Stimulated activated CD4-positive, alpha-beta T cell treated with anti-CD3 and anti-CD28 coated beads, Interleukin-1b, Interleukin-23, amount 100 ng/mL, for 1 hour (primary cell): ENCODE measurements at places on chromosomes 7 and 10.

GRCh38 chr7:33517191-33517590, 387.8 kb downstream of the BBS9 start:
- DNase-seq = no peak

DNA sequence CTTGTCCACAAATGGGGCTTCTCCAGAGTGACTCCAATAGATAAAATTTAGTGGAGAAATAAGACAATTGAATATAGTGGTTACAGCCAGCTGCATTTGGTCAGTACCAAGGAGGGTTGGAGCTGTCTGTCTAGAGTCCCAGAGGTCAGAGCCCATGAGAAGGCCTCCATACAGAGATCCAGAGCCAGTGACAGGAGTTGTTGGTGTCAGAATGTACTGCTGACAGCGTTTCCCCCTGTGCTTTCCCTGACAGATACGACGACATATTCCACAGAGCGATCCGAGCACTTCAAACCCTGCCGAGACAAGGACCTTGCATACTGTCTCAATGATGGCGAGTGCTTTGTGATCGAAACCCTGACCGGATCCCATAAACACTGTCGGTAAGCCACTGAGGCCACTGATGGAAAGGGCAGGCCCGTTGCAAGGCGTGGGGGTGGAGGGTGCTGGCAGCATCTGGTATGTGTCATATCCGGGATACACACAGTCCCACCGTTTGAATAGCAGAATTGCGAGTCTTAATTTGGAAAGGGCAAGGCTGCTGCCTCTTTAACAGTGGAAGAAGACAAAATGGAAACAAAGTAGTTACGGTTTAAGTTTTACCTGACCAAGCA, 483.6 kb downstream of the NRG3 start:
- no peak for DNase-seq

DNA sequence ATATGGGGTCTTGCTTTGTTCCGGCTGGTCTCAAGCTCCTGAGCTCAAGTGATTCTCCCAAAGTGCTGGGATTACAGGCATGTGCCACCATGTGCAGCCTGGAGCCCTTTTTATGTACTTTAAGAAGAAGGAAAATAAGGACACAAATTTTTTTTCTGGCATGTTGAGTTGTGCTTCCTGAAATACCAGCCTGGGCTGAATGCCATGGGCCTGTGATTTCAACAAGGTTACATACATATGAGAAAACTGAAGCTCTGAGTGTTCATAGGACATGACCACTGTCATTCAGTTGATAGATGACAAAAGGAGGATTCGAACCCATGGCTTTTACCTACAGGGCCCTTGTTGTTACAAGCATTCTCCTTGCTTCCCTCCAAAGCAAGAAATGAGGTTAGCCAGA, 36.1 kb downstream of the ST8SIA6 start:
- no peak for DNase-seq

DNA sequence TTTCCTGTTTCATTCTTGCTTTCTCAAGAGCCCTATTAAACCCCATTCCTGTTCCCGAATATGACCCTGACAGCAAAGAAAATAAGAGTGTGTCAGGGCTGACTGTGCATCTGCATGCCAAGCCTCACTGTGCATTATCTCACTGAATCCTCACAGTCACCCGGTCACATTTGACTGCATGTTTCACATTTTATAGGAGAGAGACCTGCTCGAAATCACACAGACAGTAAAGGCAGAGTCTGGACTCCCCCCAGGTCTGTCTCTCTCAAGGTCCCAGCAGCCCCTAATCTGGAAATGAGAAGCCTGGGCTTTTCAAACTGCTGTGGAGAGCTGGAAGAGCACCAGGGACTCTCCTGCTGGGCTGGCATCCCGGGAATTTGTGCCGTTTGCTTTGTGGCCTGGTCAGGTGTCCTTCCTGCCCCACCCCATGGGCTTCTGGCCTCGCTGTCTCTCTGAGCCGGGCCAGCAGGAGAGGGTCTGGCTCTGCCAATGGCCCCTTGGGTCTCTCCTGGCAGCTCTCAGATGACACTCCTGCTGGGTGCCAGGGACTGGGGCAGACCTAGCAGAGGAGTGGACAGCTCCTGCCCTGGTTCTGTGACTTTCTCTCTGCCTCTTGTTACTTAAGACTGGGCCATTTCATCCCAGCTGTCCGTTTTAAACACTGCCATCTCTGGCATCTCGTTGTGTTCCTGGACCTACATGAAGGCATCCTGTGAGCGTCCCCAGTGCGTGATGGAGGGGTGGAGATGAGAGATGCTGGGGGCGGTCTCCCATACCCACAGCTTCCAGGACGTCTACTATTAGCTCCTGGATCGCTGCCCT, 173.6 kb downstream of the ARHGAP12 start:
- no peak for DNase-seq

GRCh38 chr10:30854656-30855055, 177.0 kb downstream of the ZNF438 start:
- no peak for DNase-seq

- no peak for DNase-seq
Measured at GRCh38 chr10:126663328-126663727, 7.2 kb downstream of the C10orf90 start.

DNA sequence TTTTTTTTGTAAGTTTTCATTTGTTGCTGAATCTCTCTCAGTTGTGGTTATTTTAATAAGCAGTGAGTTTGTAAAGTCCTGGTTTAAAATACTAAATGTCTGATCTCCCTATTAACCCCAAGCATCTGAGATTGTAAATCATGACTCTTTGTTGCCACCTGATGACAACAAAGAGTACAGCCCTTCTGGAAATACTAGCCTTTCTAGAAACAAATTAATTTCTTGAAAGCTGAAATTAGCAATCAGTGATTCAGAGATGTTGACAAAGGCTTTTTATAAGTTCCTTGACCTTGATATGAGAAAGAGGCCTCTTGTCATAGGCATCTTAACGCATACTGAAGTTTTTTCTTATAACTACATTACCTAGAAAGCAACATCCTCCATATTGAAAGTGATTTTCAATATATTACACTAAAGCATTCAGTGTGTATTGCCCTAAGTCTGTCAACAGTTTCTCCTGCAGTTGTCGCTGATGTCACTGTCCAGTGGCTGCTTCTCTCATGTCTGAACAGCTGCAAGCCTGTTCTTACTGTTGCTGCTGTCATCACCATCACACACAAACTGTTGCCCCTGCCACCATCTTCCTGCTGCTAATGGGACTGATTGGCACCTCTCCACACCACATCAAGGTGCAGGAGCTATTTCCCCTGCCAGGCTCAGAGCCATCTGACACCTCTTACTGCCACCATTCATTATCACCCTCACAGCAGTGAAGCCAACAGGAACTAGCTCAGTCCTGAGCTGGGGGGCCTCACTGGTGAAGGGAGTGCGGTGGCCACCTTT, 95.1 kb upstream of the LRGUK start:
- DNase-seq = no peak

DNA sequence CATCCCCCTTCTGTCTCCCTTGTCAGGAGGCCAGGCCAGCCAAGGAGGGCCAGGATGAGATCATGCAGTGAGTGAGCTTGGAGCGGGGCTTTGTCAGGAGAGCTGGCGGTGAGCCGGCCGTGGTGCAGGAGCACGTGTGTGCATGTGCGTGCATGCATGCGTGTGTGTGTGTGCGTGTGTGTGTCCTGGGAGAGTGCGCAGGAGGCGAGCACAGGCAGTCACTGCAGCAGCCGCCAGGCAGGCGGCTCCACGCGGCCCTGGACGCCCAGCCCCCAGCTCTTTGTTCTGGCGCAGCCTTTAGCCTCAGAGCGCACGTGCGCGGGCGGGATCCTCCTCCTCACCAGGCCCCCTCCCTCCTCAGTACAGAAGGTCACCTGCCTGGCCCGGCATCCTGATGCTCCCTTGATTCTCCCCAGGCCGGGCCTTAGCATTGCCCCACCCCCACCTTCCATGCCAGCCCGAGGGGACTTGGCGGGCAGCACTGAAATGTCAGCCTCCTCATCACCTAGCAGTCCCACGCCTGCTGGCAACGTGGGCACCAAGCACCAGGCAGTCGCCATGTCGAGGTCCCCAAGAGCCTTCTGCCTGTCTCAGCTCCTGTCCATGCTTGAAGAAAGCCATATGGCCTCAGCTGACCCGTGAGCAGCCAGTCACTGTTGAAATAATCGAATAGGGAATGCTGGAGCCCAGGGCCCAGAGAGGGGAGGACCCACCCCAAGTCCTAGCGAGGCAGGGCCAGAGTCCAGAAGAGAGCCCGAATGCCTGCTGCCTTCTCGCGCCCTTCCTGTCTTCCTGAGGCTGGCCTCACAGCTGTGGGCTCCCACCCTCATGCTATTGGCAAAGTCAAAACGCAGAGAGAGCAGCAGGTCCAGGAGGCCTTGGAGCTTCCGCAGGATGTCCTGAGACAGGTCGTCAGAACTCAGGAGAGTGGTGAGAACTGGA, 125.9 kb upstream of the PPIF start:
- DNase-seq = no peak

DNA sequence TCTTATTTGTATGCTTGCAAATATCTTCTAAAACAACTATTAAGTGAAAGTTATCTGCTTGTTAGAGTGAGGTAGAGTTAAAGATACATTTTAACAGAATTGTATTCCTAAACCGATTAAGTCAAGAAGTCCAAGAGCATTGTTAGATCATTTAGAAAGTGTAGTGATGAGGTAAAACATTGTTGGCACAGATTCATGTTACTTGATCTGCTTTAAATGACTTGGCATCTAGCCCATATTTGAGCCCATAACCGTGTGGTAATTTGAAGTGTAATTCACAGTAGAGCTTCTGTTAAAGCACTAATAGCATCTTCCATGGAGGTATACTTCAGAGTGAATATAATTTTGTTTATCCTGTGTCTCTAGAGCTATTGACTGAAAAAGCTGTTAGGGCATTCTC, 62.1 kb downstream of the PTEN start:
- DNase-seq = no peak

DNA sequence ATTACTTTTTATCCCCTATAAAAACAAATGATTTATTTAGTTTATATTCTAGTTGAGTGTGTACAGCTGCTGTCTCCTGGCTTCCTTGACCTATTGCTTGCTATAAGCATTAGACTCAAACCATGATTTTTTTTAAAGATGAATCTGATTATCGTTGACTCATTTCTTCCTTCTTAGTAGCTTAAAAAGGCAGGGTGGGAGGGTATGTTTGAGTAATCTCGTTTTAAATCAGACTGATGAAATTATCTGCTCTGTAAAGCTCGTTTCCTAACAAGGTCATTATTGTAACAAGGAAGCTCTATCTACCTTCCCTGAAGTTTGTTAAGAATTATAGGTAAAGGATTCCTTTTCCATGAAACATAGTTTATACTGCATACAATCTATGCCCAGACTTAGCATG, 276.3 kb upstream of the KCND2 start:
- DNase-seq = no peak

- DNase-seq = no peak
Measured at GRCh38 chr7:112079673-112080072, 126.5 kb downstream of the DOCK4 start.

DNA sequence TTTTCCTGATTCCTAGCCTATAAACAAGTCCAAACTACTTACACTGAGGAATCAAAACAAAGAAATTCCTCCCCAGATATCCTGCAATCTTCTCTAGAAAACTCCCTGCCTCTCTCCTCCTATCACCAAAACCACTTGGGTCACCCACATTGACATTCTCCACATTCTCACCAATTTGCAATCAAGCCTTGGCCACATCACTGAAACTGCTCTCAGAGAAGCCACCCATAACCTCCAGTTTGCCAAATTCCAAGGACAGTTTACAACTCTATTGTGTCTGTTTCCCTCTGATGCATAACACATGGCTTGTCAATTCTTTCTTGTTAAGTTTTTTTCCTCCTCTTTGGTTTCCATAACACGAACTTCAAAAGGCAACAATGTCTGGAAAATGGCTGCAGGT, 233.5 kb downstream of the XPNPEP1 start:
- no peak for DNase-seq

DNA sequence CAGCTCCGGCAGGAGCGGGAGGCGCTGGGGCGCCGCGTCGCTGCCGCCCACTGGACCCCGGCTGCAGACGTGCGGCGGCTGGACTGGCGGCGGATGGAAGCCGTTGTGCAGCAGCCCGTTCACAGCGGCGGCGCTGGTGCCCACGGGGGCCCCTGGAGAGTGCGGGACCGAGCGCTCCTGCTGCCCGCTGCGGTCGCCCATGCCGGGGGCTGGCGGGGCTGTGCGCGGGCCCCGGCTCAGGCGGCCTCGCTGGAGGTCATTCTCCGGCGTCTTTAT, 413 bp downstream of the PANK1 start:
- no peak for DNase-seq

GRCh38 chr10:18759575-18759974, 100.3 kb downstream of the ARL5B start:
- DNase-seq = no peak

- no peak for DNase-seq
Measured at GRCh38 chr10:69786791-69787190, 14.9 kb upstream of the COL13A1 start.

DNA sequence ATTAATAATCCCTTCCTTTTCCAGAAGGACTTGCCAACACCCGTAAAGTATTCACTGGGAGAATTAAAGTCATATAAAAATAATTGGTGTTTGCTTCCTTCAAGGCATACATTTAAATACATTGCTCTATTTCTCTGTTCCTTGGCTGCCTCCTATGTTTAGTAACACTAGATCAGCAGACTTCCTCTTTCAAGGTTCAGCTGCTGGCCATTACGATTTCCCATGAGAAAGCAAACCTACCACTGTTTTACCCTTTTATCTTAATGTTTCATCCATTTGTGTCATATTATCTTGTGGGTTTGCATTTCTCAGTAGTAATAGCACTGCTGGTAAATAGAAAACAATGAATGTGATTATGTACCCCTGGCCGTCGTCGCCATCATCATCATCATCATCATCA, 313.8 kb upstream of the BMPER start:
- no peak for DNase-seq

DNA sequence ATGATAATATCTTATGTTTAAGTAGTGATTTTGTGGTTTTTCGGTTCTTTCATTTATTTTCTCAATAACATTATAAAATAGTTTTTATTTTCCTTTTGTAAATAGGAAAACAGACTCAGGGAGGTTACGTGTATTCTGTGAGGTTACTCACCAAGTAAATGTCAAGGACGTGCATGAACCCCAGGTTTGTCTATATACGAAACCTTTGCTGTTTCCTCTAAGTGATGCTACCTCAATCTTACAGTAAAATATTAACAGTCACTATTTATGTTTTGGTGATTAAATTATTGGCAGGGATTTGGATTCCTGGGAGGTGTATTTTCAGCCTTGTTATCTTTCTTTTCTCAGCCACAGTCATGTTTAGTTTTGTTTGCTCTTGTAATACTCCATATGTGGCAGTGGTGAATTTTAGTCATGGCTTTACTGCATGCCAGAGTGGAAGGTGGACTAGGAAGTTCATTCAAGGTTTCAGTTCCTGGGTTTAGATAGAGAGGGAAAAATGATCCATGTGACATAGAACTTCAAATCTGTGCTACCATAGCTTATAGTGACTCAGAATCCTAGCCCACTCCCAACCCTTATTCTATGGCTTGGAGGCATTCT, 139.9 kb downstream of the ARL4A start:
- no peak for DNase-seq

DNA sequence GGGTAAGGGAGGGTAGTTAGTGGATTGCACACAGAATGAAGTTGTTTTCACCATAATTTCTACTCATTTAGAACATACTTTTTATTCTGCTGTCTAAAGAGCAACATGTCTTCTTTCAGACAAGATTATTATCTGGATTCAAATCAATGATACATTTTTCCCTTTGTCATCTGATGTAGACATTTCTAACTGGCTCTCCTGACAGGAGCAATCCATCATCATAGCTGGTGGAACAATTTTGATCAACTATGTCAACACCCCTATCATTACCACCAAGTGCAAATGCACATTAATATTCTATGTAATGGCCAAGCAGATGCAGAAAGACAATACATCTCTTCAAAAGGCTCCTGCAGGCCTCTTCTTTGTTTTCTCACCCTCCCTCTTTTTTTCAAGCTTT, 672.9 kb upstream of the LRRTM3 start:
- DNase-seq = no peak

- no peak for DNase-seq
Measured at GRCh38 chr7:35707422-35707821, 12.5 kb upstream of the HERPUD2 start.
